Stimulated activated CD8-positive, alpha-beta memory T cell treated with anti-CD3 and anti-CD28 coated beads, Interleukin-7, amount 100 ng/mL, for 24 hours (primary cell): ENCODE measurements at places on chromosomes 4 and X.

GRCh38 chr4:54872261-54872660, 214.5 kb downstream of the KIT start:
- DNase-seq = no peak

DNA sequence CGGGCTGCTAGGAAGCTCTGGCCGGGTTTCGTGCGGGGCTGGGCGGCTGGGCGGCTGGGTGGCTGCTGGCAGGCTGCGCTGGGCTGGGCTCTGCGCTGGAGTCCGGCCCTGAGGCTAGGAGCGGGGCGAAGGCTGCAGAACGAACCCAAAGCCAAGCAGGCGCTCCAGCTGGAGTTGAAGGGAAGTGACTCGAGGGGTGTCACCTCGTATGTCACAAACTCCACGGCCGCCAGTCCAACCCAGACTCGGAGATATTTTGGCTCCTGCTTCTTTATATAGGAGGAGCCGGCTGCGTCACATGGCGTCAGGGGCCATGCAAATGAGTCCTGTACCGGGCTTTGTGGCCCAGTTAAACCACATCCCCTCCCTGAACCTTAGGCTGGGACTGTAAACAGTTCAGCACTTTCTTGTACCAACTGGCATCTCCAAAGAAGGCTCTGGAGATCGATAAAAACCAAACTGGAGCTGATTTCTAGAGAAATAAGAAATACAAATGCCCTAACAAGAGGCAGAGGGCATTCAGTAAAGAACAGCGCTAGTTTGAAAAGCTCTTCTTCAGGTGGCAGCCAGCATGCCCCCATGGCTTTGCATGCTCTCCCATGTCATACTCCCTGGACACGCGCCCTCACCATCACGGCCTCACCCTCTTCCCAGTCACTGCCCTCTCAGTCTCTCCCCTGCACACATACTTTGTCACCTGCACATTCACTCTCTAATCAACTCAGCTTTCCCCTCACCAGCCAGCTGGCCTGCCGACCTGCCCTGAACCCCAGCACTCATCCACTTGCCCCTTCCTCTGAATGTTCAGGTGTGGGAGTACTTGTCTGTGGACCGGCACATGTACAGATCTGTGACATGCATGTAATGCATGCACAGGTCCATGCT, 58.5 kb downstream of the TSC22D3 start:
- DNase-seq = peak; percentile 55

DNA sequence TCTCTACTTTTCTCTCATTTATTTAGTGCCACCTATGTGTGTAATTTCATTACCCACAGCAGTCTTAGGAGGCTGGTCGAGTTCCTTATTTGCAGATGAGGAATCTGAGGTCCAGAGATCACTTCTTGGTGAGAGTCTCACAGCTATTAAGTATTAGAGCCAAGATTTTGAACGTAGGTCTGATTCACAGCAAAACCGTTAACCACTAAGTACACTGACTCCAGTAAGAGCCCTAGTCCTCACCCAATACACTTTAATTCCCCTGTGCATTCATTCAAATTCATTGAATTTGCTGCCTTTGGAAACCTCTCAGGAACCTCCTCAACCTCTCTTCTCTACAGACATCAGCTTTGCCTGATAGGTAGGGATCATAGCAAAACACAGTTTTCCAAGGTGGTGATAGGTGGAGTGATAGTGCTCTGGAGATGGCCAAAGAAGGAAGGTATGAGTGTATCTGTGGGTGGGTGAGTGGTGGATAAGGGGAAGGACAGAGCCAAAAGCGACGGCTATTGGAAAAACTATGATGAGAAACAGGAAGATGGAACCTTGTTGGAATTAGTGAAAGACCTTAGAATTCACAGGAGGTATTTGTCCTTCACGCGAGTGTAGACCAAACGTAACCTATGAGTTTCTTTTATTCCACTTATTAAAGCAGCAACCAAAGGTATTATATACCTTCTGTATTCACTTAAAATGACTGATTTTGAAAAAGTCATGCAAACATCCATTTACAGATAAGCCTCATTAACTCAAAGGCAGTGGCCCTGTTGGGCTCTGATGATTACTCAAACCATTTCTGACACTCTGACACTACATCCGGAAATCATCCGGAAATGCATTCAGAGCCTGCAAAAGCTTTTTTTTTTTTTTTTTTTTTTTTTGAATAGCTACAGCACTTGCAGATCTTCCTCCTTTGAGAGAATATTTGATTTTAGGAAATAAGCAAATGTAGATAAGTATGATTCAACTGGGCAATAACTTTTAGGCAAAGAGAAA, 6.3 kb downstream of the FMR1 start:
- DNase-seq = no peak

DNA sequence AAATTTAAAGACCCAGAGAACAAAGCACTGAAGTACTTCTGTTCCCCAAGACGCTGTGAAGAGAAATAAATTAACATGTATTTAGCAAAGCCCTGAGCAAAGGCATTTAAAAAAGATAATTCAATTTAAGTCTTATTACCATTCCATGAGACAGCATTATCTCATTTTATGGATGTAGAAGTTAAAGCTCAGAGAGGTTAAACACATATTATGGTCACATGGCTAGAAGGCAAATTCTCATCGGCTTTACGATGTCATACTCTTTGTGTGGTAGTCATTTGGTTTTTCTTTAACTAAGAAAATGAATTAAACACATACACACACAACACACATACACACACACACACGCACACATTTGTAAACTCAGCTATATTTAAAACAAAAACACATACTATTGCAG, 262.7 kb downstream of the HS3ST1 start:
- no peak for DNase-seq

GRCh38 chr4:135032670-135033069, 831.1 kb upstream of the PABPC4L start:
- no peak for DNase-seq

GRCh38 chr4:94399721-94400120, 52.0 kb upstream of the PDLIM5 start:
- no peak for DNase-seq

DNA sequence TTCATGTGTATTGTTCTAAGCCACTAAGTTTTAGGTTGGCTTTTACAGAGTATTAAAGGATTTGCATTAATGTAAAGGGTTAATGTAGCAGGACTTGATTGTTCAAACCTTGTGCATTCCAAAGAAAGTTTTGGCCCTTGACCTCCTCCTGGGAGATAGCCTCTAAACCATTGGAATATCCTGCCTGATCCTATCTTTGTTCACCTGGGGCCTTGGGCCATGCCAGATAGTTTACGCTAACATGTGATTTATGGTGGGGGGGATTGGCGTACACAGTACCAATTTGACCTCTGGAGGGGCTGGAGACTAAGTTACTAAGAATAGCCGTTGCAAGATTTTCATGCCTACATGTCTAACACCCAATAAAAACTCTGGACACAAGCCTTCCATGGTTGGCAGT, 1002.7 kb upstream of the PABPC4L start:
- DNase-seq = no peak

DNA sequence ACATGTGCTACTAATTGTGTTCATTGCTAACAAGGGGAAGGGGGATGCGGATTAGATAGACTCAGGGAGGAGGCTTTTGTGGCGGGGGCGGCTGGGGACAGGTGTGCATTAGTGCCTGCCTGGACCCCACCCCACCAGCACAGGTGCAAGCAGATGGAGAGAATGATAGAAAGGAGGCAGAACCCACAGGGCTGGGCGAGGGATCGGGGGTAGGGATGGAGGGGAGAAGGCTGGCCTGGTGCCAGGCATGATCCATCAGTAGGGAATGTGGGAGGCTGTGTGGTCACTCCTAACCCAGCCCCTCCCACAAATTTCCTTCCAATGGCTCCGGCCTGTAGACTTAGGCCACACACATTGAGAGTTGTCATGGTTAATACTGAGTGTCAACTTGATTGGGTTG, 30.5 kb upstream of the CRMP1 start:
- no peak for DNase-seq

DNA sequence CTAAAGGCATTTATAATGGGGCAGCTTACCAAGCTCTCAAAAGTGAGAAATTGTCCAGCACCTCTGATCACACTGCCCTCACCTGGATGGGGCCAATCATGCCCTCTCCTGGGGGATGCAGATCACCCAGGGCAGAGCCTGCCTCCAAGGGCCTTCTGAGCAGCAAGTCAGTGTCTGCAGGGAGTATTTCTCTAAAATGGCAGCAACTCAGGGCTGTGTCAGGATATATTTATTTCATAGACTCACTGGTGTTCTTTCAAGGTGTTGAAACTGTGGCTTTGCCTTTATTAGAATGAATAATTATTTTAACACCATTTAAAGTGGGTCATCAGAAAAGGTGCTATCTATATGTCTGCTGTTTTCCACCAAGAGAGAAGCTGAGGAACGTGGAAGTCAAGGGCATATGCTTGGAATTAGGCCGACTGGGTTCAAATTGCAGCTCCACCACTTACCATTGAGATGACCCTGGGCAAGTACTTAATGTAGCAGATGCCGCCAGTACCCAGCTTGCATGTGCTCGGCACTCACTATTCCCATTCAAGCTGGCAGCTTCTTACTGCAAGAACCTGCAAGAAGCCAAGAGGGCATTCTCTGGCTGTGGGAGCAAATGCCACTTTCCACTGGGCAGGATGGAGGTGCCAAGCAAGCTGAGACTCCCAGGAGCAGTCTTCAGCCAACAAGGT, 590.0 kb downstream of the BCOR start:
- no peak for DNase-seq

GRCh38 chr4:912548-913279, 19.4 kb downstream of the GAK start:
- no peak for DNase-seq

- DNase-seq = no peak
Measured at GRCh38 chr4:2981256-2981819, 18.0 kb downstream of the GRK4 start.

- DNase-seq = no peak
Measured at GRCh38 chr4:41212616-41213203, 1.6 kb downstream of the APBB2 start.

- no peak for DNase-seq
Measured at GRCh38 chrX:77918568-77918967, 8.1 kb downstream of the ATP7A start.

DNA sequence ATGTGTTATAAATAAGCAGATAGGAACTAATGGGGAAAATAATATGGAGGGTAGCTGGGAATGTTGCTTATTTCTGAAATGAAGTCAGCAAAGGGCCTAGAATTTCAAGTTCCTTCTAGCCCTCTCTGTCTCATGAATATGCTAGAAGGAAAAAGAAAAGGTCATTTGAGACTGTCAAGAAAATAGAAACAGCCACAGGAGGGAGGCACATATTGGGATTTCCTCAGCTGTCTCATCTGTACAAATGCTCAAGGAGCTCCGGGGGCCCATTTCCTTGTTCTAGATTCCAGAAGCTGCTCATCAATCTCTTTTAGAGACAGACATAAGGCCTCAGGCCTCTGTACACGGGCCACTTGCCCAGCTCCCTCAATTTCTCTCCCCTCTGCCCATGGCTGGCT, 127.6 kb upstream of the ETNPPL start:
- no peak for DNase-seq

DNA sequence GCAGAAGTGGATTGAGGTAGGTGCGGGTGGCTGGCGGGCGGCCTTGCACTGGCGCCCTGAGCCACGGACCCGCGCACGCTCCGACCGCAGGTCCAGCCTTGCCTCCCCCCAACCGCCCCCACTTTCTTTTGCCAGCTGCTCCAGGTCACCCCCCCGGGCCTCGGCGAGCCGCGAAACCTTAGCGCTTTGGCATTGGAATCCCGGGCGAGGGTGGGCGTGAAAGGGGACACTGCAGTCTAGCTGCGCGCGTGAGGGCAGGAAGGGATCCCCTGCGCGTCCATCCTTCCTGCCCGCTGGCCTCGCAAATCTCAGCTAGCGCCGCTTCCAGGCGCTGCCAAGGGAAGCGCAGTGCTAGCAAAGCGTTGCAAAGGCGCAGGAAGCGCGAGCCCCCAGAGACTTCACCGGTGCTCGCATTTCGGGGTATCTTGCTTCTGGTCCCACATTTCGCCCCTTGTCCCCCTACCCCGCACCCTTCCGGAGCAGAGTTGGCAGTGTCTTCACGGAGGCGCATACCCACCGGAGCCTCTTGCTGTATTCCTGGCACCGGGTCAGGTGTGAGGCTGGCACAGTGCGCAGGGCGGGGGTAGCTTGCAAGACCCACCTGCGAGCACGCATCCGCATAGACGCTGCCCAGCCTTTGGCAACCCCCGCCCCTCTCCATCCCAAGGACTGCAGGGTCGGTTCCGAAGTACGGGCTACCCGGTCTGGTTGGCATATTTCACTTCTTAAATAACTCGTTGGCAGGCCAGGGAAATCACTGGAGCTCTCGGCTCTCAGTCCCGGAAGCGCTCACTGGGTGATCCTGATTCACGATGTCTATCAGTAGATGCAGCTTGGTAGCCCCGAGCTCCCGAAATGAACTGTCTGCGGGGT, 104.4 kb downstream of the UCHL1 start:
- DNase-seq = no peak

DNA sequence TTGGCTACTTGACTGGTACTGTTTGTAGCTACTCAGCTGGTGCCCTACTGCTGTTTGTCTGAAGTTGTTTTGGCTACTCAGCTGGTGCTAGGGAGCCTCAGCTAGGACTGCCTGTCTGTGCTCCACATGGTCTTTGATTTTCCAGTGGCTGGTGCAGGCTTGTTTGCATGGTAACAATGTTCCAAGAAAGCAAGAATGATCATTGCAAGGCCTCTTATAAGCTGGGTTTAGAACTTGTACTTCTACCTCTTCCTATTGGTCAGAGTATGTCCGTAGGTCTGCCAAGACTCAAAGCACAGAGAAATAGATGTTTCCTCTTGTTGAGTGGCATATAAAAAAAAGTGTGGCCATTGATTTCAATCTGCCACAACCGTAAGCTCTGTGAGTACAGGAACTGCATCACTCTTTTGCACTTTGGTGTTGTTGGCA, 17.6 kb downstream of the NFKB1 start:
- DNase-seq = no peak

DNA sequence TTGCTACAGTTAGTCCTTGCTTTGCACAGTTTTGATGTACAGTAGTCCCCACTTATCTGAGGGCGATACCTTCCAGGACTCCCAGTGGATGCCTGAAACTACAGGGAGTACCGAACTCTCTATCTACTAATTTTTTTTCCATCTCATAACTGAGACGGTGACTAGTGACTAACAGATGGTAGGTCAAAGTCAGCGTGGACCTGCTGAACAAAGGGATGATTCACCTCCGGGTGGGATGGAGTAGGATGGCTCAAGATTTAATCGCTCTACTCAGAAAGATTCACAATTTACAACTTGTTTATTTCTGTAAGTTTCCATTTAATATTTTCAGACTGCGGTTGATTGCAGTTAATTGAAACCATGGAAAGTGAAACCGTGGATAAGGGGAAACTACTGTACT, 655.8 kb downstream of the ZNF674 start:
- DNase-seq = no peak
